ENCODE measurements at places on chromosomes 16 and 17.
A peak's percentile ranks its signal among the peaks of the same experiment; 100 is the strongest.

GRCh38 chr17:74825952-74826719 lies 33.5 kb downstream of the GRIN2C start:
- no peak for DNase-seq

DNA sequence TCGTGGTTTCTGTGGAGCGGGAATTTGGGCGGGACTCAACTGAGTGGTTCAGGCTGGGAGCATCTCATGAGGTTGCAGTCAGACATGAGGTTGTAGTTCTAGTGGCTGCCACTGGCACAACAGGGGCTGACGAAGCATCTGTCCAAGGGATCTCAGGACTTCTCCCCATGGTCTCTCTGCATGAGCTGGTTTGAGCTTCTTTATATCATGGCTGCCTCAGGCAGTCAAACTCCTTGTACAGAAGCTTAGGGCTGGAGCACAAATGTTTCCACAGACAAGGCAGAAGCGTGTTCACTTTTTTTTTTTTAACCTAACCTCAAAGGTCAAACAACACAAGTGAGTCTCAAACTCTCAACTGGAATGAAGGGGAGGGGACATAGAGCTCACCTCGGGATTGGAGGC lies 243.3 kb downstream of the MSI2 start:
- DNase-seq: peak; percentile 35

GRCh38 chr17:35745749-35746320 lies 7.2 kb downstream of the GAS2L2 start:
- no peak for DNase-seq

DNA sequence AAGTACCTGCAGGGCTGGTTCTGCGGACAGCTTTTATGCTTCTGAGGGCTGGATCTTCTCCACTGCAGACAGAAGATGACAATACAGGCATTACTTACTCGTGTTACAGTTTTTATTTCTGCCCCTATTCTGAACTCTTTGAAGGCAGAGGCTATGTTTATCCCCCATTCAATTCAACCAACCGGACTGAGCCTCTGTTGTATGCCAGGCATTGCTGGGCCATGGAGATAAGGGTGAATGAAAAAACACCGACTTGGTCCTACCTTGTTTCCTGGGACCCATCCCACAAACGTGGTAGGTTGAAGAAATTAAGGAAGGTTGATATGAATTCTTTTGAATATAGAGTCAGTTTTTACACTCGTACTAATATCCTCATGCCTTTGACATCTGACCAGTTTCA lies 10.0 kb upstream of the HP start:
- no peak for DNase-seq

DNA sequence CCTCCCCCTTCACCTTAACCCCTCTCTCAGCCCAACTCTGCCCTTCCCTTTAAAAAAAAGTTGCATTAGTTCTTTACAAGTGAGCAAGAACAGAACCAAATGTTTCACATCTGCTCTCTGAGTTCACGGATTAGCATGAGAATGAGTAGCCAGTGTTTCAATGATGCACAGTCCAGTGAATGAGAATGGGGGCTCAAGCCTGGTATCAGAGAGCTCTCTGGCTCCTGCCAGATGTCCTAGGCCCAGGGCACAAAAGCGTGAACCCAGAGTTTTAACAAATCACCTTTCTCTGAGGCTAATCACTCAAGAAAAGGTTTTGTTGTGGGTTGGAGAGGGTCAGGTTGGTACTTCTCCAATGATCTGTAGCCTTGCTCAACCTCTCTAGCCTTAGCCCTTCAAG lies 41.5 kb upstream of the HS3ST3A1 start:
- no peak for DNase-seq

GRCh38 chr17:78840530-78840779 lies 159 bp downstream of the USP36 start:
- no peak for DNase-seq

GRCh38 chr16:72355561-72355960 lies 183.6 kb upstream of the PMFBP1 start:
- DNase-seq: no peak

DNA sequence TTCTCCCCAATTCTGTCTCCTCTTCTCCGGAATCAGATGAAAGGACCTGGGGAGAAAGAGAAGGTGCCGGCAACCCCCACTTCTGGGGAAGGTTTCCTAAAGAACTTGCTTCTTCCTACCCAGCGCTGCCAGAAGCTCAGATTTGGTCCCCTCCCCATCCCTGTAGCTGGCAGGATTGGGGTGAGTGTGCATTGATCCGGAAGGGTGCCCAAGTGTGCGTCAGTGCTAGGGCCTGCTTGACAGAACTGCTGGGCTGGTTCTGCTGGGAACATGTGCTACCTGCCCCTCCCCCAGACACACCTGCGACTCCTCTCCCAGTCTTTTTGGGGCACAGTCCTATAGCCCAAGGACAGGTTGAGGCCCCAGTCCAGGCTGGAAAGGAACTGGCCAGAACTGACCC lies 3.3 kb downstream of the ARL4D start:
- DNase-seq: no peak

DNA sequence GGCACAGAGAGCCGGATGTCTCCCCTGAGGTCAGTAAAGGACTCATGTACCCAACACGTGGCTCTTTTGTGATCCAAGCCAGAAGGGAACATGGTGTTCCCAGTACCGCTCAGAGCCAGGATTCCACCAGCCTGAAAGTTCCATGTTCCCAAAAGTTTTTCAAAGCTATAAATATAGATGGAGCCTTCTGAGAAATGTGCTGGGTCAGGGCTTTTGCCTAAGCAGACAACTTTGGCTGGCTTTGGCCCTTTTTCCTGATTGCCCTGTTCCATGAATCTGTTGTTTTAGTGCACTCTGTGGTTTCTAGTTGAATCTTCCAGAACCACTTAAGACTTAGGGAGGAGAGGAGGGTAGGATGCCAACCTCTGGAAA lies 128.5 kb upstream of the HS3ST2 start:
- DNase-seq: no peak

- no peak for DNase-seq
These were observed 5.9 kb downstream of the CYB561 start for GRCh38 chr17:63440127-63440769.

DNA sequence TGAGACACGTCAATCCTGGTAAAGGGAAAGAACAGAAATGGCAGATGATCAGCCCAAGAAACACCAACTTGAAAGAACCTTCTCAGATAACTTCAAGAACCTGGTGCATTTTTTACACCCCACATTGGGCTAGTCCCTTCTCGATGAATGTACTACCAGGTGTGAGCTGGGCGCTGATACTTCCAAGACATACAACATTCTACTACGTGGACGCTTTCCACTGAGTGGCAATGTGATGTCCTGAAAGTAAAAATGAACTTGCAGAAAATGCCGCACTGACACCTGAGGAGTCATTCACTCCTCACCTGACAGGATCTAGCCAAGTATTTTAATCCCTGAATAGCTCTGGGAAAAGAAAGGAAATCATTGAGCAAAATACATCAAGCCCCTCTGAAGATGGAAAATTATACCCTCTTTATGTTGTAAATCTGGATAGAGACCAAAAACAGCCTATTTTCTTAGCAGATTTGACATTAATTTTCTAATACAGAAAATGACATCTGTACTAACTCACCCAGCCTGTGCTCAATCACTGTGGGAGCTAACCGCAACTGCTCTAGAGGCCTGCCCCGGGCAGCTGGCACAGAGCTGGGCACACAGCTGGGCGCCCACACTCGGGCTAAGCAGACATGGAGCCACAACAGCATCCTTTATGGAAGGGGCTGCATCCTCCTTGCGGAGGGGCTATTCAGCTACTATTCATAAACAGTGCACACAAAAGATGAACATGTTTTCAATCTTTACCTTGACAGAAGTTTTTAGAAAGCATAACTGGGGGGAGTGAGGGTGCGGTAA lies 16.2 kb downstream of the SNN start:
- DNase-seq: no peak

DNA sequence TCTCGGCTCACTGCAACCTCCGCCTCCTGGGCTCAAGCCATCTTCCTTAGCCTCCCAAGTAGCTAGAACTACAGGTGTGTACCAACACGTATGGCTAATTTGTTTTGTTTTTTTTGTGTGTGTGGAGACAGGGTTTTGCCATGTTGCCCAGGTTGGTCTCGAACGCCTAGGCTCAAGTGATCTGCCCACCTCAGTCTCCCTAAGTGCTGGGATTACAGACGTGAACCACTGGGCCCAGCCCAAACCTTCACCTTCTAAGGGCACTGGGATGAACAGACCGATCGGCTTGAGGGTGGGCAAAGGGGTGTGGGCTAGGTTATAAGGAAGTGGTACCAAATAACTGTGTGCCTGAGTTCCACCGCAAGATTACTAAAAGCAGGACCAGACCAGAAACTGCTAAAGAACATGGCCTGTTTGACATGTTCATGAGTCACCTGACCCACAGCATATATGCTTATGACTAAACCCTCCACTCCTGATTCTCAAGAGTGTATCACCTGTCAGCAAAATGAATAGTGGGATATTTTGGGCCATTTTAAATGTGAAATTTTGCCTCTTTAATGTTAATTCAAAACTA lies 8.1 kb downstream of the TMEM97 start:
- DNase-seq: no peak

GRCh38 chr17:81049973-81050551 lies 15.1 kb downstream of the BAIAP2 start:
- peak; percentile 97 for DNase-seq

- DNase-seq: no peak
These were observed 58.0 kb downstream of the NUP88 start for GRCh38 chr17:5361426-5361825.

GRCh38 chr17:80931421-80932265 lies 60.0 kb upstream of the CHMP6 start:
- DNase-seq: peak; percentile 82

DNA sequence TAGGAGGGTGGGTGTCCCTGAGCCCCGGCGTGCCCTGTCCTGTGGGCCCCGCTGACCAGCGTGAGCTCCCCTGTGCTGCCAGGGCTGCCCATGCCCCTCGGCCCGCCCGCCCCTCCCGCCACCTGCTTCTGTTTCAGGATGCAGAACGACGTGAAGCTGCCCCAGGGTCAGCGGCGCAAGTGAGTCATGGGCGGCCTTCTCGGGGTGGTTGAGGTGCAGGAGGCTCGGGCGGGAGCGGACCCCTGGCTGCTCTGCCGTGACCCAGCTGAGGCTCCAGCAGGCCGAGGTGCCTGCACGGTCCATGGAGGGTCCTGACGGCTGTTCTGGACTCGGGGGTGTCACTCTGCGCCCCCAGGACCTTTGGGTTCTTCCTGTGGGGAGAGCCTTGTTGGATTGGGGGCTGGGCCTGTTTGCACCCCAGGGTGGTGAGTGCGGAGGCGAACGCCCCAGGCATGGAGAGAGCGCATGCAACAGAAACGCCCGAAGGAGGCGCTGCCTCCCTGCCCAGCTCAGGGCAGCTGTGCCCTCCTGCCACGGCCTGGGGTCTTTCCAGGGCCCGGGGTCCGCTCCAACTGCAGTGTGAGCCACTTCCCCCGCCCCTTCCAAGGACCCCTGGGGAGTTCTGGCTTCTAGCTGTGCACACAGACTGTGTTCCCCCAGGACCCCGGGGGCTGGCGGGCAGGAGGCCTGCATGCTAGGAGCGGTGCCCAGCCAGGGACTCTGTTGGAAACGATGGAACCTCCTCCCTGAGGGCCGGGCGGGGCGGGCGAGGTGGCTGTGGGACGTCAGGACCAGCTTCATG lies 4.0 kb downstream of the SLC25A10 start:
- no peak for DNase-seq

DNA sequence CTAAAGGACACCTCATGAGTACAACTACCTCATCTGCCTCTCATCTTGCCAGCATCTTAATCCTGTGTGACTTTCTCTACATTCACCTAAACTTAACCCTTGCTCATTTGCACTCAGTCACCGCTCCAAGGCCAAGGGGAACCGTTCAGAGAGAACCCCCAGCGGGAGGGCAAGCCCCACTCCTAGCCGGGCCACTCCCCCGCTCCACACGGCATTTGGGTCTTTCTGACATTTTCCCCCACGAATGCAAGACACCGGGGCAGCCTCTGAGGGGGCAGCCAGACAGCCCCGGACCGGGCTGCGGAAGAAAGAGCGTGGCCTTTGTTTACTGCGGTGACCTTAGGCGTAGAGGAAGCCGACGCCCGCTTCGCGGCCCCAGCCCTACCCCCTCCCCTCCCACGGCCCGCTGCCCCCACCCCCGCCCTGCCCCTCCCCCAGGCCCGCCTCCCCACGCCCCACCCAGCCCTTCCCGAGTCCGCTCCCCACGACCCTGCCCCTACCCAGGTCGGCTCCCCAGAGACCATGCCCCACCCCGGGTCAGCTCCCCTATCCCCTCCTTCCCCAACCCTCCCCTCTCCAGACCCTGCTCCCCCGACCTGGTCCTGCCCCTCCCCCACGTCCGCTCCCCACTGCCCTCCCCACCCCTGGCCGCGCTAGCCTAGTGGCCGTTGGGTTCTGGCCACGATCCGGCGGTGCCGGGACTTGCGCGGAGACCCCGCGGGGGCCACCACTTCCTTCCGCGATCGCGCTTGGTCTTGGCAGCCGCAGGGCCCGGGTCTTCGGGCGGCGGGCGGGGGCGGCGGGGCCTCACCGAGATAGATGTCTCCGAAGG lies 789 bp downstream of the CSNK1D start:
- DNase-seq: peak; percentile 71

- no peak for DNase-seq
These were observed 11.8 kb downstream of the MRM1 start for GRCh38 chr17:36613155-36613554.

DNA sequence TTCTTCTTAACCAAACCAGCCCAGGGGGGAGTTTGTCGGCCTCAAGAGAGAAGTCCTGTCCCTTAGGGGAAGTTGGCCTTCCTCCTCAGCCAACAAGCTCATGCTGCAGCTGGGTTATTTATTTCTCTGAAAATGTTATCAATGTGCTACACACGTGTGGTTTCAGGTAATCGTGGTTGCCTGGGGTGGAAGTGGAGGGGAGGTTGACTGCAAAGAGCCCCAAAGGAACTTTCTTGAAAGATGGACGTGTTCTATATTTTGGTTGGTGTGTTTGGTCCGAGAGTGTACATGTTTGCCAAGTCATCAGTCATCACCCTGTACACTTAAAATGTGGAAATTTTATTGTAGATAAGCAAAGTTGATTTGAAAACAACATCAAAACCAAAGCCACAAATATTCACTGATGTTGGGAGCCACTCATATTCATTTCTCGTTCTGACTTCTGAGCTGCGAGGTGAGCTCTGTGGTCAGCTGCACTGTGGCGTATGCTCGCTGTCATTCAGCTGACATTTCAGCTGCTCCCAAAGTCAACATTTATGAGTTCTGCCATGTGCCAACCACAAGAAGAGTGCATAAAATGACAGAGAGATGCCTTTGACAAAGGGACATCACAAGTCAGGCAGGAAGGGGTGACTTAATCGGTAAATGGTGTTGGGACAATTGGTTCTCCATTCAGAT lies 26.5 kb upstream of the ADGRG1 start:
- no peak for DNase-seq

DNA sequence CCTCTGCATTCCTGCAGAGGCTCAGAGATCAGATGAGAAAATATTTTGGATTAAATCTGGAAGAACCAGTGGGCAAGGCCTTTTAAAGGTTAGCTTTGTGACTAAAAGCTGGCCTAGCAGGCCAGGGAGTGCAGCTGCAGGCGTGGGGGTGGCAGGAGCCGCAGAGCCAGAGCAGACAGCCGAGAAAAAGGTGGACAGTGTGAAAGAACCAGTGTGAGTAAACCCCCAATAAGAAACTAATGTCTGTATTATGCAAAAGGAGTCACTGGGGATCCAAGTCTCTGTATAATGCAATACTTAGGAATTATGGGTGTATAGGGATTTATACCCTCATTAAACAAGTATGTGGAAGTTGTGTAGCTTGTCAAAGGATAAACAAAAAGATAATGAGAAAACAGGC lies 21.4 kb upstream of the SPACA3 start:
- no peak for DNase-seq

All from urothelium cell line (cell line).